ENCODE measurements at places on chromosomes 2 and 18.

DNA sequence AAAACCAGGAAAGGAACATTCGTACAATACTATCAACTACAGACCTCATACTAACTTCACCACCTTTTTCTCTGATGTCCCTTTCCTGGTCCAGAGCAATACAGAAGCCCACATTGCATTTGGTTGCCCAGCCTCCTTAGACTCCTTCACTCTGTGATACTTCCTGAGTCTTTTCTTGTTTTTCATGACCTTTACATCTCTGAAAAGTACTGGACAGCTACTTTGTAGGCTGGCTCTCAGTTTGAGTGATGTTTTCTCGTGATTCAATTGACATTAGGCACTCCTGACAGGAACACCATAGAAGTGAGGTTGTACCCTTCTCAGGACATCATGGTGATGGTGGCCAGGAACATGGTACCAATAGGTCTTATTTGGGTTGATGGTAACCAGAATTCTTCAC lies 185.9 kb upstream of the SLC39A10 start:
- no peak for DNase-seq

- no peak for DNase-seq
Observed at GRCh38 chr2:65314801-65315441, 87.3 kb downstream of the ACTR2 start.

- DNase-seq = no peak
Observed at GRCh38 chr2:115369400-115369799, 927.0 kb downstream of the DPP10 start.

- no peak for DNase-seq
Observed at GRCh38 chr2:120669971-120670370, 65.7 kb upstream of the GLI2 start.

DNA sequence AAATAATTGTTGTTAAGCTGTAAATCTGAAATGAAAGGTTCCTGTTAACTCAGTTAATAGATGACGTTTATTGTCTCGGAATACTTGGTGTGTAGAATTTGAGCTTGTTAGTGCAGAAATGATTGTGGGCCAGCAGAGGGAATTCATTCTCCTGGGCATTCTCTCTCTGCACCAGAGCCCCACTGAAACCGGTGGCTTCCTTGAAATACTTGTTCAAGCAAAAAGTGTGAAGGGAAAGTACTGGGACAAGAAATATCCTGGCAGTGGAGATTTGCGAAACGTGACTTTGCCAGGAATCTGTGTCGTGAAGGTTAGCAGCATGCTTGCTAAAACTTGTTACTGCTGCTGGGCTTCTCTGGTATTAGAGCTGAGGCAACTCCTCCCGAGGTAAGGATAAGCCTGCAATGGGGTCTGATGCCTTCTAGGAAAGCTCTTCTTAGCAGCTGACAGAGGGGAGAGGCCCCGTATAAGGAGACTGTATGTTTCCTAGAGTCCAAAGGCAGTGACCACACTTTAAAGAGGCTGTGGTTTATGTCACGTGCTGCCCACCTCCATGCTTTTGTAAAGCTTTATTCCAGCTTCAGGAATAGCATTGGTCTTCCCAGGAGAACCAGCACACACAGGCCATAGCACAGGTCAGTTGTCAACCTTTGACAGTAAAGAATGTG lies 2.0 kb downstream of the ITGA6 start:
- DNase-seq = no peak

GRCh38 chr2:186220409-186220808 lies 265.7 kb upstream of the ZC3H15 start:
- no peak for DNase-seq

DNA sequence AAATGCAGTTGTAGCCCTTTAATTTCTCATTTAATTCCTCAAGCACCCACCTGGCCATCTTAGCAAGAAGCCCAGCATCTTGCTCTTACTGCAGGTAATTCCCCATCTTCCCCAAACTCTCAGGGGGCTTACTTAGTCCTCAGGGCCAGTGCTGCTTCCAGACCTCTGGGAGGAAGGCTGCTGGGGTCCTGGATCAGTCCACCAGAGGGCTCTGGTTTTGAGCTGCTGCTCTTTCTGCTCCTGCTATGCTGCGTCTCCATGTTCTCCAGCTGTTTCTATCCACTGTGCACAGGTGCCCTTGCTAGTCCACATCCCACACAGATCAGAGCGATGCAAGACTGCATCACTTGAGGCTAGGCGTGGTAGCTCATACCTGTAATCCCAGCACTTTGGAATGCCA lies 34.5 kb upstream of the TMEM87B start:
- no peak for DNase-seq

GRCh38 chr18:49811151-49811938 lies 2.0 kb downstream of the ACAA2 start:
- no peak for DNase-seq

DNA sequence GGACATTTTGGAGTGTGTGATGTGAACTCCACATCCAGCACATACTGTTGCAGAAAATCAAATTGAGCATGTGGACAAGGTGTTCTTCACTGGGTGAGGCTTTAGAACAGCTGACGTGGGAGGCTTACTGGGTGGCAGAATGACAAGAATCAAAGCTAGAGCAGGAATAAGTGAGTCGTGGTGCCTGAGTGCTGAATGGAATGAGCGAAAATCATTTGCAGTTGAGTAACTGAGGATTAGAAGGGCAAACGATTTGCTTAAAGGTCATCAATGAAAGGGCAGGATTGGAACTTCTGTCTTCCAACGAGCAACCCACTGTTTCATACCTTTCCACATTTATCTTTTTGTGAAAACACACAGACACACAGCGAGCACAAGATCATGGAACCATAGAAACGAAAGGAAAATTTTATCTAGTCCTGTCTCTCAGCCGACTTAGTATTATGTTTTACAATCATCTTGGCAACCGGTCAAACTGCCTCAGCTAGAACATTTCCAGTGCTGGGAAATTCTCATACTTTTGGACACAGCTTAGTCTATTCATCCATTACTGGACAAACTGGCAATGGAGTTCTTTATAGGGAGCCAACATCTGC lies 7.2 kb upstream of the DAW1 start:
- DNase-seq = no peak

- DNase-seq = no peak
Observed at GRCh38 chr2:73890301-73891092, 2.3 kb upstream of the ACTG2 start.

- no peak for DNase-seq
Observed at GRCh38 chr2:204625135-204625534, 79.9 kb downstream of the PARD3B start.

DNA sequence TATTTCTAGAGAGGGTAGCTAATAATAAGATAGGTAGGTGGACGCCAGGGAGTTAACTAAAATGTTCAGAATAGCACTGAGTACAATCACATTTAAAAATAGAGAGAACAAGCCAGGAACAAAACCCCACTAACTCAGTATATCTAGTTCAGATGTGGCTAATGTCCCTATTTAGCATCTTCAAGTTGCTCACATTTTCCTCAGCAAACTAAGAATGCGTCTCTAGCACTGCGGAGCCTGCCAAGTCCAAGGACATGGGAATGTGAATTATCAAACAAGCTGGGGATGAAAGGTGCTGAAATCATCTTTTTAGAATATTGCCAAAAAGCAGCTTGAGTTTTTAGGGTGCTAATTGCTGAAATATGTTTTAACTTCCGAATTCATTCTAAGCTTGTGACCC lies 398.5 kb upstream of the FIGN start:
- no peak for DNase-seq

DNA sequence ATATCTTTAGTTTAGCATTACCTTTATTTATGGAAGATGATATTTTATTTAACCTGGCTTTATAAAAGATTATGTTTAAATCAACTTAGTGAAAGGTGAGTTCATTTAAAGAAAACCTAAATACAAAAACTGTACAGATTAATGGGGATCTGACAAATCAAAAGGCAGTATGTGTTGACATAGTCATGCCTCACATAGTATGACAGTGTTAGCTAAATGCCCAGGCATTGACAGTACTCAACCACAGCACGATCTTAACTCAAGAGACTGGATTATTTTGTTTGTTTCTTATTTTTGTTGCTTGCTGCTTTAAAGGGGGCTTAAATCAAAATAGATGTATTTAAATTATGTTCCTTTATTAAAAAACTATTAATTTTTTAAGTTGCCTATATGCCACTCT lies 7.8 kb downstream of the DOK6 start:
- DNase-seq = no peak

DNA sequence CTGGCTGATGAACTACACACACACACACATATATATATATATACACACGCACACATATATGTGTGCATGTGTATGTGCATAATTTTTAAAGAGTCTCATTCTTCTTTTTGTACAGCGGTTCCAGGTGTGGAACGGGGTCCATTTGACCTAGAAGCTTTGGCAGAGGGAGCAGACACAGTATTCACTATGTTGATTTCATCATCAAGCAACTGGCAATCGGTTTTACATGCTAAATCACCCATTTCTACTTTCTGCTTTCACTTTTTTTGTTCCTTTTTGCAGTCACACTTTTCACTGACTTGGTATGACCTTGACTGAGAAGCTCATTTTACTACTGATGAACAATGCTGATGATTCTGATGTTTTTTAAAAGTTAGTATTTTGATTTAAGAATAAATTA lies 63.0 kb upstream of the PGAP1 start:
- no peak for DNase-seq

DNA sequence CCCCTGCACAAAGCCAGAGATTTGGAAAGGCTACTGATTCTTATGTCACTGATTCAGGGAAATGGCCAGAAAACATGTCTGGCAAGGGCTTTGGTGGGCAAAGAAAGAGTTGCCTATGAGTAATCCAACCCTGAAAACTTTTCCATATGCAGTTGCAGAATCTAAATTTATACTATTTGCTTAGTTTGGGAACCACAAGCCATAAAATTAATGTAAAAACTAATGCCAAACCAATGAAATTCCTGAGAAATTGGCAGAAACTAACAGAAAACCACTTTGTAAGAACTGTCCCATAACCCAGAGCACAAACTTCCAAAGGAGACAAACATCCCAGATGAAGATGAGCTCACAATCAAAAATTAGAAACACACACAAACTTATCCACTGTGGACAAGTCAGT lies 48.8 kb downstream of the TCF4 start:
- DNase-seq = no peak
